ENCODE measurements at places on chromosomes 5 and 9. TPM values are rescaled to one million over a fixed set of nuclear protein-coding genes. Genes with fewer than 3 reads are reported as not detected.

The SLC46A2 gene
- total RNA-seq, result not detected

The PGGT1B gene
- 18.3 TPM for total RNA-seq

The BHMT2 gene
- 69.6 TPM for total RNA-seq

The SHISAL2B gene
- total RNA-seq, result not detected

The SPATA31D4 gene
- not detected for total RNA-seq

The ADRA1B gene
- total RNA-seq, result 2.5 TPM

The ARID3C gene
- total RNA-seq, result not detected

The TAS2R1 gene
- not detected for total RNA-seq

The KCNN2 gene
- total RNA-seq, result 9.3 TPM

The PTPRD gene
- total RNA-seq, result 4.2 TPM

DNA sequence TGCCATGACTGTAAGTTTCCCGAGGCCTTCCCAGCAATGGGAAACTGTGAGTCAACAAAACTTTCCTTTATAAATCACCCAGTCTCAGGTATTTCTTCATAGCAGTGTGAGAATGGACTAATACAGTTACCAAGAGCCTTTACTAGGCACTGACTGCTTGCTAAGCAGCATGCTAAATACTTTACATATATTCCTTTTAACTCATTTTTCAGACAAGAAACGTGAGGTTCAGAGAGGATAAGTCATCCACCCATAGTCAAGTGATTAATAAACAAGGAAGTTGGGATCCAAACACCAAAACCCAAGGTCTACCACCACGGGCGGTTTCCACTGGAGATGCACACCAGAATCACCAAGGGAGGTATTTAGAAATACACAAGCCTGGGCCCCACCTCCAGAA is 50.8 kb downstream of the GABBR2 start:
- no peak for DNase-seq

GRCh38 chr9:137299938-137300337 is 2.1 kb downstream of the NRARP start:
- no peak for DNase-seq

- DNase-seq, result no peak
Observed at GRCh38 chr5:74503-75109, 17.4 kb upstream of the PLEKHG4B start.

GRCh38 chr9:134689321-134690181 is 47.9 kb downstream of the COL5A1 start:
- DNase-seq, result no peak

GRCh38 chr9:31030741-31031202 is 1353.7 kb upstream of the ACO1 start:
- no peak for DNase-seq

DNA sequence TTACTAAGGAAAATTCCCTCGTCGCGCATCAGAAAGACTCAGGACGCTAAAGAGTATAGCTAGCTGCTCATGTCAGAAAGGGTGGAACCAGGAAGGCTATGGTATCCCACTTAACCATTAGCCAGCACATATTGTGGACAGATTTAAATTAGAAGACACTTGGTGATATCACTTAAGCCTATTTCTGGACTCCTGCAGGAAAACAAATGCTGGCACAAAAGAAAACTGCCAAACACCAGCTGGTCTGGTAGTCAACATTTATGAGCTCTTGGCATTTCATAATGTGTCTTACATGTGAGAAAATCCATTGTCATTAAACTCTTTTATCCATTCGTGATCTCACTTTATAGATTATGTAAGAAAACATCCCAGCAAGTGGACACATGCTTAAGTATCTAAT is 377.4 kb downstream of the PTPRD start:
- no peak for DNase-seq

DNA sequence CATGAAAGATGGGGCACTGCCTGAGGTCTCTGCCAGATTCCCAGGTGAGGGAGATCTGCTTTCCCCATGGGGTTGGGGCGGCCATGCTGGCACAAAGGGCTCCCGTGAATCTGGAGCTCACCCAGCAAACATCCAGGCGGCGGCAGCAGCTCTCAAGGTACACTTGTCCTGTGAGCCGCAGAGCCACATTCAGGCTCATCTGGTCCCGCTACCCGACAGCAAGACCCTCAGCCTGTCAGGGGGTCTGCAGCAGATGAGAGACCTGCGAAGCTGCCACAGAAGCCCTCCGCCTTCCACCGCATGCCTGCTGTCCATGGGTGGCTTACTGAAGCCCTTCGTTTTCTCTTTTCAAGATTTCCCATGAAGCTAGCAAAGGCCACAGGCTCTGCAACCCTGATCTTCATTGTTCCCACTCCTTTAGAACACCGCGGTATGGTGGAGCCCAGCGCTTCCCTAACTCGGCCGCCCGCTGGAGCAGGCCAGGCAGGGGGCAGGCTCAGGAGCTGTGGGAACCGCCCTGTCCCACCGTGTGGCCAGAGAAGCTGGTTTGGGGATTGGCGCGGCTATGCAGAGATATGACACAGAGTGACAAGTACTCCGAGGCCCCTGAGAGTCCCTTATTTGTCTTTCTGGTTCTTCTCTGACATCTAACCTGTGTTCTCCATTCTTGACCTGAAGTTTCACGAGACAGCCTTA is 8.8 kb downstream of the LRRC14B start:
- DNase-seq, result no peak

- no peak for DNase-seq
Observed at GRCh38 chr9:137397675-137398423, 25.1 kb downstream of the EXD3 start.

DNA sequence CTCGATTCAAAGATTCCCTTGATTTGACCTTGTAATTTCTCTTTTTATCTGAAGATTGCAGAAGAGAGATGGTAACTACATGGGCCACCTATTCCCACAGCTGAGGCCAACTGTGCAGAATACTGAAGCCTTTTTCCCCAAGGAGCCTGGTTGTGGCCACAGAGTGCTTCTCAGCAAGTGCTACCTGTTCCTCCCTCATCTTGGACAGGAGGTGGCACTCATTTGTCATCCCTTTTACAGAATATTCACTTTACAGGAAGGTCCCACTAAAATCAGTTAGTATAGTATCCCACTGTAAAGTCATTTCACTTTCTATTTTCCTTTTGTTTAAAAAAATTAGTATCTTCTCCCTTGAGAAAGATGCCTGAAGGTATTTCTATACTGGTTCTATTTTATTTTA is 346.4 kb downstream of the ARL15 start:
- DNase-seq, result no peak

- no peak for DNase-seq
Observed at GRCh38 chr5:72290356-72291133, 29.5 kb downstream of the MRPS27 start.

DNA sequence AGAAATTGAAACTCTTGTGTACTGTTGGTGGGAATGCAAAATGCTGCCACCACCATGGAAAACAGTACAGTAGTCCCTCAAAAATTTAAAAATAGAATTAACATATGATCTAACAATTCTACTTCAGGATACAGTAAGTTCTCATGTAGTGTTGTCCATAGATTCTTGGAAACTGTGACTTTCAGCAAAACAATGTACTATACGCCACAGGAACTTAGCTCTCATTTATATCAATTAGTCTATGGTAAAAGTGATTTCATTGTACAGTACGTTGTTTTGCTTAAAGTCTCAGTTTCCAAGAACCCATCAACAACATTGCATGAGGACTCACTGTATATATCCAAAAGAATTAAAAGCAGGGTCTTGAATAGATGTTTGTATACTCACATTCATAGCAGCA is 233.5 kb upstream of the GAS1 start:
- no peak for DNase-seq

DNA sequence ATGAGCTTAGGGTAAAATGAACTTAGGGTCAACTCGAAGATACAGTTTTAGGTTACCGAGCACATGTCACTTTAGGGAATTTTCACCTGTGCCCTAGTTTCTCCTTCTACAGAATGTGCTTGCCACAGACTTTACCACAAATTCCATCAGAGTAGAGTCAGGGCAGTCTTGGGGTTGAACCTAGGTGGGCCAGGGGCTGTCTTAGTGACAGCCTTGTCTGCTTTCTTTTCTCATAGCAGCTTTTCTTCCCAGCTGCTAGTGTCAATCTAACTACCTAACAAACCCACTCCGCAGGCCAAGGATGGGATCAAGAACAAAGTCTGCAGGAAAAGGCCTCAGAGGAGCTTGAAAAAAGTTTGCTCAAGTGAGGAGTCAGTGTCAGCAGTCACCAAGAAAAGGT is 458.1 kb upstream of the CDH18 start:
- DNase-seq, result no peak

DNA sequence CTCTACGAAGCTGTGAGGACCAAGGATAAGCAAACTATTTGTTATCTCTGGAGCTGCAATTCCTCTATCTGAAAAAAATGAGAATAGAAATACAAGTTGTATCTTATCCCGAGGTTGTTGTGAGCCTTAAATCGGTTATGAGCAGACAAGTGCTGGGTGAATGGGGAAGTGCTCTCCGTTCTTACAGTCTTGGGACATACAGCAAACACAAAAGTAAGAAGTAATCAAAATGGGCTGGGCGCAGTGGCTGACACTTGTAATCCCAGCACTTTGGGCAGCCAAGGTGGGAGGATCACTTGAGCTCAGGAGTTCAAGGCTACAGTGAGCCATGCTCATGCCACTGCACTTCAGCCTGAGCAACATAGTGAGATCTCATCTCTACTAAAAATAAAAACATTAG is 31.7 kb downstream of the ITK start:
- peak; percentile 81 for DNase-seq

DNA sequence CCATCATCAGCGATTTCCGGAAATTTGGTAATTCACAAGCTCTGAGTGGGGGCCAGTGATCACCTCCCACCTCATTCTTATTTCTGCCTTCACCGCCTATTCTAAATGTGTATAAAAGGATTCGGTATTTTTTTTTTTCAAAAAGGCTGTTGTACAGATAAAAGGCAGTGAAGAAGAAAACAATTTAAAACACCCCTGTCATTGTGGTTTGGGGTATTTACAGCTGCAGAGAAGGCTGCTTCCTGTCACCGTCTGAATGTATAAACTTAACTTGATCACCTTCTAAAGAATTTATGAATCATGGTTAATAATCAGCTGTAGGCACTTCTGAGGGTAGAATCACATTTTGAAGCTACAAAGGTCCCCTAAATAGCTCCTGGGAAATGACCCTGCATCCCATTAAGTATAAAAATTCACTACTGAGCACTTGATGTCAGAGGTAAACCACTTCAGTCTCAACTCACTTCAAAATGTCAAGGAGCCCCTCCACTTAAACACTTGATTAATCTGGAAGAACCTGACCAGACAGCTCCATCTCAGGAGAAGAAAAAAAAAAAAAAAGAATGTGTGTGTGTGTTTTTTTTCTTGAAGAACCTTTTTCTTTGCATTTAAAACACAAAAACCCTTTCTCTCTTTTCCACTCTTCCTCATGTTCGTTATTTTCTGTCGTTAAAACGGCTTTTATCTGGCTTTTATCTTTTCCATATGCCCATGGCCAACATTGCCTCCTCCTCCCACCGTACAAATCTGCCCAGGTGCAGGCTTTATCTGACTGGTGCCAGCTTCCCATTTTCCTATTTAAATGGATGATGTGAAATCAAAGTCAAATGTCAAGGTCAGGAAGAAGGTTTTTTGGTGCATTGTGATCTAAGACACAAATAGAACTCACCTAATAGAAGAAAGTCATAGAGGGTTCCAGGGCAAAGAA is 291.2 kb downstream of the IRX1 start:
- no peak for DNase-seq

- no peak for DNase-seq
Observed at GRCh38 chr5:28896949-28897348, 1858.6 kb upstream of the CDH9 start.

Data from esophagus muscularis mucosa (tissue), 4 donors.